ENCODE measurements at places on chromosomes 13 and 19.

DNA sequence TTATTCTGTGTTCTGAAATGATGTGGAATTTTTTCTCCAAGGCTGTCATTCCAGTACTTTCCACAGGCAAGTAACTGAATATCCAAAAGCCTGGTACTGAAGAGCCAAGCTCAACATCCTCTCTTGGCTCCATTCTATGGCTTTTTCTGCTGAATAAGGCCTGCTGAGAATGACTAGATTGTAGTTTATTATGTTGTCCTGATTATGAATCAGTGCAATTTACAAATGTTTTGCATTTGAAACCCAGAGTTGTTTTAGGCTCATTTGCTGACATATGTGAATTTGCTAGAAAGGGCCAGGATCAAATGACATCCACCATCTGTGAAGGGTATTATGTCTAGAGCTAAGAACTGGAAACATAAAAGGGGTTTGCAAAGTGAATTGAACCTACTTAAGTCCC, 596.6 kb downstream of the KCTD12 start:
- no peaks in the 10 kb centered on the region for H3K36me3 ChIP-seq
- no peaks in the 10 kb centered on the region for H3K4me1 ChIP-seq
- H3K4me3 ChIP-seq: no peak overlapping the region
- H3K27me3 ChIP-seq: no peaks in the 10 kb centered on the region

- H3K27me3 ChIP-seq: no peaks in the 10 kb centered on the region
- no peak overlapping the region for H3K4me3 ChIP-seq
- H3K4me1 ChIP-seq: peaks cover 46% of the 10 kb centered on the region
- no peak overlapping the region for H3K27ac ChIP-seq
- no peaks in the 10 kb centered on the region for H3K36me3 ChIP-seq
Measured at GRCh38 chr13:29845440-29846056, 4.9 kb downstream of the UBL3 start.

DNA sequence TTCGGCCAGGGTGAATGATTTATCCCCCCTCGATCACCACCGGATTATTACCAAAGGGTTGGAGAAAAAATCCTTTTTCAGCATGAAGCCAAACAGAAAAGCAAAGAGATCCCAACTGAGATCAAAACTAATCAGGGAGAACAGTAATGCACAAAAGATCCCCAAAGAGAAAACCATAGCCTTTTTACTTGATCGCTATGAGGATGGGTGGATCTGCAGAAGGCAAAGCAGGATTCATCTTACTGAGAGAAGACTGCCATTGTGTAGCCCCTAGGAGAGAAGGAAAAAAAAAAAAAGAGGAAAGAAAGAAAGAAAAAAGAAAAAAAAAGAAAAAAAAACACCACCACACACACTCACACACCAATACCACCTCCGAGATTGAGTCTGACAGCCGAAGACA, at the start of gene FGF14:
Gene FGF14, minus strand, starts transcription at position 283 of the 400 bp plus-strand sequence.
- peak within 1 kb of the TSS; percentile 66 for H3K4me3 ChIP-seq
- no peaks in the 10 kb centered on the region for H3K36me3 ChIP-seq
- peaks cover 30% of the 10 kb centered on the region for H3K4me1 ChIP-seq
- H3K27ac ChIP-seq: no peak within 1 kb of the TSS
- DNase-seq: no peak
- H3K27me3 ChIP-seq: no peaks in the 10 kb centered on the region

GRCh38 chr19:28210886-28211285, 1002.1 kb downstream of the UQCRFS1 start:
- no peaks in the 10 kb centered on the region for H3K36me3 ChIP-seq
- H3K4me3 ChIP-seq: no peak overlapping the region
- H3K4me1 ChIP-seq: no peaks in the 10 kb centered on the region
- H3K27ac ChIP-seq: no peak overlapping the region

- H3K4me1 ChIP-seq: peaks cover 15% of the 10 kb centered on the region
- no peak overlapping the region for H3K4me3 ChIP-seq
- DNase-seq: no peak
- H3K27me3 ChIP-seq: no peaks in the 10 kb centered on the region
- H3K27ac ChIP-seq: peak overlapping the region; percentile 56
- H3K36me3 ChIP-seq: no peaks in the 10 kb centered on the region
Measured at GRCh38 chr13:44107357-44108121, 227.8 kb downstream of the LACC1 start.

GRCh38 chr19:30235946-30236345, 136.2 kb upstream of the ZNF536 start:
- H3K4me3 ChIP-seq: no peak overlapping the region
- no peak overlapping the region for H3K27ac ChIP-seq
- no peaks in the 10 kb centered on the region for H3K27me3 ChIP-seq

- no peaks in the 10 kb centered on the region for H3K36me3 ChIP-seq
- H3K4me1 ChIP-seq: no peaks in the 10 kb centered on the region
- H3K27ac ChIP-seq: no peak overlapping the region
- no peak overlapping the region for H3K4me3 ChIP-seq
- DNase-seq: no peak
Measured at GRCh38 chr13:31036731-31037695, 104.6 kb downstream of the TEX26 start.

DNA sequence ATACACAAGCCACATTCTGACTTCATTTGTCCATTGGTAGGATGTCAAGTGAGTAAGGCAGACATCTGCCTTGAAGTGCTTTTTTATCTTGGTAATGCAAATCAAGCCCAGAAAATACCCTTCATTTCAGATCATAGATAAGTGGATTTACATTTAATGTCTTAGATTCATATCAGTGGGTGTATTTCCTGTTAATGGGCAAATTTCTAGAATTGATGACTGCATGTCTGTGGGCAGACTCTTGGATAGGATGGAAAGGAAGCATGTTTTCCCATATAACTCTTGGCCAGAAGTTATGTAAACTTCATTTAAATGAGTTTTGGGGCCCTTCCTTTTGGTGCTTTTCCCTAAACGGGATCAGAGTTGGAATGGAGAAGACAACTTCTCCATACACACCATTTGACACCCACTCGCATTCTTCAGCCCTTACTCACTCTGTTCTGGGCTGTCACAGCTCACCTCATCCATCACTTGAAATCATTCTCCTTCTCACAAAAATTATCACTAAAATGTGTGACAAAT, 154.6 kb downstream of the FLT1 start:
- no peaks in the 10 kb centered on the region for H3K4me1 ChIP-seq
- no peaks in the 10 kb centered on the region for H3K36me3 ChIP-seq
- H3K27me3 ChIP-seq: no peaks in the 10 kb centered on the region
- DNase-seq: no peak
- H3K4me3 ChIP-seq: no peak overlapping the region

- no peak within 1 kb of the TSS for H3K27ac ChIP-seq
- no peaks in the 10 kb centered on the region for H3K36me3 ChIP-seq
- no peak for DNase-seq
- H3K4me1 ChIP-seq: peaks cover 13% of the 10 kb centered on the region
Measured at GRCh38 chr19:17751103-17751911, at the start of gene FCHO1. TSS of gene FCHO1 (plus strand) at chr19:17751477. CDS start at chr19:17755165, 3,688 bp downstream.

DNA sequence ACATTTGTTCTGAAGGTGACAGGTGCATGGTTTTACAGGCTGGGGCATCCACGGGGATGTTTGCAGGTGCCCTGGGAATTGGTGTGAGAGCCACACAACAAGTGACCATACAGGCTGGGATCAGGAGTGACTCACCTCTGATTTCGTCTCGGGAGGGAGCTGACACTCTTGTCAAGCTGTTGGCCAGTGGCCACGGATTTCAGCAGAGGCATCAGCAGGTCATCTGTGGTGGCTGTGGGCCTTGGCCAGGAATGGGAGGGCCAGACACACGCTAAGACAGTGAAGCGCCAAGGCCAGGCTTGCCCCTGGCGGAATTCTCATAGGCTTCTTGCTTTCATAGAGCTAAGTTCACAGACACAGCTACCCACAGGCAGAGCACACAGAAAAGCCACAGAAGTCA, 108.6 kb downstream of the HSPH1 start:
- H3K4me1 ChIP-seq: no peaks in the 10 kb centered on the region
- no peak for DNase-seq
- H3K27me3 ChIP-seq: no peaks in the 10 kb centered on the region
- no peak overlapping the region for H3K4me3 ChIP-seq
- H3K27ac ChIP-seq: no peak overlapping the region

DNA sequence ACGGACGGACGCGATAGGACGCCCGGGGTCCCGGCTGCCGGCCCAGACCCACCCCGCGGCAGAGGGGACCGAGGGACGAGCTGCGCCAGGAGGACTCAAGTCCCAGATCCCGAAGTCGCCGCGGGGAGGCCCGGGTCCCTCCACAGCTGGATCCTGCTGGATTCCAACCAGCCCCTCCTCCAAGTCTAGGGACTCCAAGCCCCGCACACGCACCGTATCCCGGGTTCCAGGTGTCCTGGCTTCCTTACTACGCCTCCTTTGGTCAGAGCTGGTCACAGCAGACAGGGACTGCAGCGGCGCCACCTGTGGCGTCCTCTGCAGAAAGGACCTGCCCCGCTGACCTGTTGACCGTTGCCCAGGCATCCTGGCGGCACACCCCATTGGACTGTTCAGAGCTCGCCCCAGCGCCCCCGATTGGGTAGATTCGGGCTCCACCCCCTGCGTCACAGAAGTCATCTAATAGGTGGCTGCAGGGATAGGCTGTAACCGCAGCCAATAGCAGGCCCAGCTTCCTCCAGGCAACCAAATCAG, 29.0 kb upstream of the ZNF709 start:
- H3K27me3 ChIP-seq: no peaks in the 10 kb centered on the region
- no peak overlapping the region for H3K4me3 ChIP-seq
- DNase-seq: peak; percentile 37
- H3K27ac ChIP-seq: no peak overlapping the region
- H3K36me3 ChIP-seq: no peaks in the 10 kb centered on the region

- H3K4me1 ChIP-seq: peaks cover 53% of the 10 kb centered on the region
- H3K4me3 ChIP-seq: peak overlapping the region; percentile 70
- no peaks in the 10 kb centered on the region for H3K36me3 ChIP-seq
- no peaks in the 10 kb centered on the region for H3K27me3 ChIP-seq
- DNase-seq: peak; percentile 33
Measured at GRCh38 chr19:23394511-23394910, 760 bp downstream of the ZNF91 start.

DNA sequence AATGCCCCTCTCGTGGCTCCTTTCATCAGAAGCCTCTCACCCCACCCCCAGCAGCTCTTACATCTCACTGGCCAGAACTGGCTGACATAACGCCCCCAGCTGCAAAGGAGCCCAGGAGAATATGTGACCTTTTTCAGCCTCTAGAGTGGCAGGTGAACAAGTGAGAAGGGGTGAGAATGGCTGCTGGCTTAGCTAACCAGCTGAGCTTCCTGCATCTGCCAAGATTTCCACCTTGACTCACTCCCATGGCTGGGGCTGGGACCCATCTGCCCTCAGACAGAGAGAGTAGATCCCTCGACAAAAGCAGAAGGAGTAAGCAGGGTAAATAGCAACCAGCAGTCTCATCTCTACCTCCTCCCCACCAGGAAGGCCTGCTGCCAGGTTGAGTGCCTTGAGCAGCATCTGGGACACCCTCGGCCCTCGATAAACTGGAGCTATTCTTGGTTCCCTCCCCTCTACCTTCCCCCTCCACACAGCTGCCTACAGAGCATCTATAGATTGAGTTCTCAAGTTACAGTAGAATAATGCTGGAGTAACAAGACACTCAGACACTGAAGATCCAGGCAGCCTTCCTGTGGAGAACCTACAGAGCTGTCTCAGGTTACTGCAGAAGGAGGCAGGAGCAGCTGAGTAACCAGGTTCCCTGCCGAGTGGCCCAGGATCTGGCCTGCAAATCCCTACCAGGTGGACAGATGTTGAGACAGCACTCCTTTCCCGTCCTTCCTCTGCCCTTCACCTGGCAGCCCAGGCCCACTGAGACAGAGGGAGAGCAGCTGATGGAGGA, 15.5 kb downstream of the KASH5 start:
- H3K27ac ChIP-seq: no peak overlapping the region
- no peak overlapping the region for H3K4me3 ChIP-seq
- DNase-seq: no peak
- H3K36me3 ChIP-seq: no peaks in the 10 kb centered on the region

DNA sequence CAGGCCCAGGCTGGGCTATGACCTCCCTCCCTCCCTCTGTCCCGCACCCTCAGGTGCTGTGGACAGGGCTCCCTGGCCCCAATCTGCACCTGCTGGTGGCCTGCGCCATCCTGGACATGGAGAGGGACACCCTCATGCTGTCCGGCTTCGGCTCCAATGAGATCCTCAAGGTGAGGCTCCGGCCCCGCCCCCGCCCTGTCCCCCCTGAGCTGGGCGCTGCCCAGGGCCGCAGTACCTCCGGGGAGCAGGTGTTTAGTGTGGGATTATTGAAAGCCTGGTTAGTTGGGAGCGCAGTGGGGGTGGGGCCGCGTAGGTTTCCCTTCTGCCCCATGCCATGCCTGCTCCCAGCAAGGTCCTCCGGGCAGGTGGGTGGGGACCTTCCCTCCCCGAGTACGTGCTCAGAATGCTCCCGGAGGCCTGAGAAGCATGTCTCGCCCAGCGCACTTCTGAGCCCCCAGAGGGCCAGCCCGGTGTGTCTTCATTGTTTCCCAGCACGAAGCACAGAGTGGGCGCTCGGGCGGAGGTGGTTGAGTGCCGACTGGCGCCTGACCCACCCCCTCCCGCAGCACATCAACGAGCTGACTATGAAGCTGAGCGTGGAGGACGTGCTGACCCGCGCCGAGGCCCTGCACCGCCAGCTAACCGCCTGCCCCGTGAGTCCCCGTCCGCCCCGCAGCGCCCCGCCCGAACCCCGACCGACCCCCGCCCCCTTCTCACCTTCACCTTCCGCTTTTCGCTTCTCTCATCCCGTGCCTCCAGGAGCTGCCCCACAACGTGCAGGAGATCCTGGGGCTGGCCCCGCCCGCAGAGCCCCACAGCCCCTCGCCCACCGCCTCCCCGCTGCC, 8.8 kb downstream of the IL4I1 start:
- DNase-seq: no peak
- no peak overlapping the region for H3K27ac ChIP-seq
- peaks cover 16% of the 10 kb centered on the region for H3K36me3 ChIP-seq
- peaks cover 9% of the 10 kb centered on the region for H3K4me1 ChIP-seq
- H3K27me3 ChIP-seq: no peaks in the 10 kb centered on the region

- H3K4me1 ChIP-seq: peaks cover 31% of the 10 kb centered on the region
- H3K27ac ChIP-seq: peak overlapping the region; percentile 71
Measured at GRCh38 chr19:3459965-3460582, 20.3 kb downstream of the SMIM24 start.

- peaks cover 36% of the 10 kb centered on the region for H3K4me1 ChIP-seq
- peak overlapping the region; percentile 89 for H3K27ac ChIP-seq
- H3K27me3 ChIP-seq: no peaks in the 10 kb centered on the region
- no peaks in the 10 kb centered on the region for H3K36me3 ChIP-seq
- DNase-seq: no peak
Measured at GRCh38 chr19:42113641-42114348, 18.5 kb downstream of the POU2F2 start.

DNA sequence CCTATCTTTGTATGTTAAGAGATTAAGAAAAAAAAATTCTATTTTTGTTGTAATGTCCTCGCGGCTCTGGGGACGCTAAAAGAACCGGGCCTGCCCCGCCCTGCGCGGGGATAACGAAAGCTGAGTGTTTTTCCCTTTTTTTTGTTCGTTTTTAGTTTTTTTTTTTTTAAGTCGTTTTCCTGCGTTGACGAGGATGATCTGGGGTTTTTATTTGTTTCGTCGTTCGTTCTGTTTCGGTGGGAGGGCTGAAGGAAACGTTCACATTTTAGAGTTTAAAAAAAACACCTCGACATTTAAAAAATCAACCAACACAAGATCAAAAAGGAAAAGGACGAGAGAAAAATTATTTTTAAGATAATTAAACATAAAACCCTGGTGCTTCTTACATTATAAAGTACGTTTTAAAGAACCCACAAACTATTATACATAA, 5.6 kb downstream of the LYL1 start:
- no peak for DNase-seq
- no peak overlapping the region for H3K4me3 ChIP-seq
- H3K4me1 ChIP-seq: peaks cover 19% of the 10 kb centered on the region
- no peak overlapping the region for H3K27ac ChIP-seq
- no peaks in the 10 kb centered on the region for H3K36me3 ChIP-seq

GRCh38 chr13:29855784-29856183, 5.4 kb upstream of the UBL3 start:
- H3K4me1 ChIP-seq: peaks cover 11% of the 10 kb centered on the region
- H3K4me3 ChIP-seq: no peak overlapping the region
- no peak for DNase-seq
- H3K36me3 ChIP-seq: no peaks in the 10 kb centered on the region
- H3K27ac ChIP-seq: no peak overlapping the region
- no peaks in the 10 kb centered on the region for H3K27me3 ChIP-seq

Measured in body of pancreas (tissue), 4 donors.